ENCODE measurements at places on chromosomes 12 and 14.

DNA sequence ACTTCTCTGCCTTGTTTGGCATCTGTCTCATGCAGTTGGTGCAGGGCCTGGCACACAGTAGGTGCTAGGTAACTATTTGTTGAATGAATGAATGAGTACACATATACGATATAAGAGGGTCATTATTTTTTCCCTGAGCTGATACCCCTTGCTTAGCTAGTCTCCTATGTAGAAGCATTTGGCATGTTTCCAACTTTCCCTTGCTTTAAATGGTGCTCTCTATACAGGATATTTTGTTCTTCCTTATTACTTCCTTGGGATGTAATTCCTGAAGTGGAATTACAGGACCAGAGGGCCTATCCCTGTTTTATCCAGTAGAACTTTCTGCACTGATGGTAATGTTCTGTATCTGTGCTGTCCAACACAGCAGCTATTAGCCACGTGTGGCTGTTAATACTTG is 250.1 kb upstream of the PWP1 start:
- DNase-seq = no peak

DNA sequence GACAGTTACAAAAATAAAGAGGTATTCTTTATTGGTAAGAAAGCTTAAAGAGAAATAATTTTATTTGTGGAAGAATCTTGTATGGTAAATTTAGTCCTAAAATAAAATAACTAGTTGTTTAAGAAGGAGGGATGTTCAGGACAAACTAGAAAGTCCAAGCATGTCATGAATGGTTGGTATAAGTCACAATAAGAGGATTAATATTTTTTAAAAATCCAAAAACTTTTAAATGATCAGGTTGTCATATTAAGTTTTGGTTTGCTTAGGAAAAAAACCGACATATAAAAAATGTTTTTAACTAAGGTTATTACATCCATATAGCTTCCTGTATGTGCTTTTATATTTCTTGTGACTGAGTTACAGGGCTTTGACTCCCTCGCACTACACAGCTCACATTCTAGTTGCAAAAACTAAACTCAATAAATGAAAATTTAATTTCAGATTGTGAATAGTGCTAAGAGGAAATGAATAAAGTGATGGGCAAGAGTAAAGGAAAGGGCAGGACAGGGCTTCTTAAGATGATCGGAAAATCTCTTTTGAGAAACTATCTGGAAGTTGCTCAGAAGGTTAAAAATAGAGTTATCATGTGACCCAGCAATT is 80.7 kb upstream of the METAP2 start:
- no peak for DNase-seq

- no peak for DNase-seq
Measured at GRCh38 chr12:110639336-110640141, 25.6 kb downstream of the TCTN1 start.

GRCh38 chr12:89245090-89245489 is 107.2 kb downstream of the DUSP6 start:
- DNase-seq = no peak

GRCh38 chr12:101740980-101741379 is 1.7 kb upstream of the SYCP3 start:
- DNase-seq = no peak

- no peak for DNase-seq
Measured at GRCh38 chr12:107442326-107442987, 243.1 kb upstream of the PWP1 start.

DNA sequence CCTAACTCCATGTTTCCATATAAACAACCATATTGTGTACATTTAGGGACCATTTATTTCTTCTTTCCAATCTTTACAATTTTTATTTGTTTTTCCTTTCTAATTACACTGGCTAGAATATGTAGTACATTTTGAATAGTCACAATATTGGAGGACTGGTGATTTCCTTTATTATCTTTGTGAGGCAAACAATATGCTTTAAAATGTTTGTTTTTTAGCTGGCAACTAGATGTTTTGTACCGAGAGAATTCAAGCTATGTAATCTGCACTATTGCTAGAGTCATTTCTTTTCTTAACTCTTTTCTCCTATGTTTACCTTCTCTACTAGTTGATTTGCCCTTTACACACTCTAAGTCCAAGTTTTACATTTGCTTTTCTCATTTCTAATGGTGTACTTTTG is 13.3 kb upstream of the NTN4 start:
- DNase-seq = no peak

GRCh38 chr12:54680374-54680773 is 32.2 kb upstream of the DCD start:
- peak; percentile 4 for DNase-seq

DNA sequence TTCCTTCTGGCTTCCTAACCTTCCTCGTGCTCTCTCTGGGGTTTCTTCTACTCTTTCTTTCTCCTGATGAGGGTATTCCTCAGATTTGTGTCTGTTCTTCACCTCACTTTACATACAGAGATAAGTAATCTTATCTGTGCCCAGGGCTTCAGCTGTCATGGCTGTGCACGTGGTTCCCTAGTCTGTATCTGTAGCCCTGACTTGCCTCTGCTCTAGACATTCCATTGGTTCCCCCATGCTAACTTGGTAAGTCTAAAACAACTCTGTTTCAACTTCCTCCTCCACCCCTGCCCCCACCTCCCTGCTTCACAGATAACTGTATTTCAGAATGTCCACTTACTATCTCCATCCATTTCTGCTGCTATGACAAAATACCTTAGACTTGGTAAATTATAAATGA is 10.8 kb downstream of the DIP2B start:
- no peak for DNase-seq

- DNase-seq = peak; percentile 43
Measured at GRCh38 chr12:100668945-100669536, 95.6 kb downstream of the GAS2L3 start.

DNA sequence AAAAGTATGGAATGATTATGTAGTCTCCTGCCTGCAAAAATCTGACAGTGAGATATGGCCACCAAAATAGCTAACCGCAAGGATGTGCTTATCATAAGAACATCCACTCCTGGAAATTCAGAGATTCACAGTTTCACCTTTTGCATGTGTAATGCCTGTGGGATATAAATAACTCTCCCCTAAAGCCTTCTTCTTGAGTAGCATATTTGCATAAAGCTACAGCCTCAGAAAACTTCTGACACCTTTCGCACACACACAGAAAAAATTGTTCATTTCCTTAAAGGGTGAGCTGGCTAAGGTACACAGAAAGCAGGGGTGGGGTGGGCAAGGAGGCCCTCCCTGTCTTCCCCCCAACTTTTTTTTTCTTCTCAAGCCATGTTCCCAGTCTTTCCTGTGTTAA is 3.1 kb upstream of the IGF1 start:
- no peak for DNase-seq

GRCh38 chr14:91352728-91353692 is 64.6 kb downstream of the CCDC88C start:
- DNase-seq = no peak

DNA sequence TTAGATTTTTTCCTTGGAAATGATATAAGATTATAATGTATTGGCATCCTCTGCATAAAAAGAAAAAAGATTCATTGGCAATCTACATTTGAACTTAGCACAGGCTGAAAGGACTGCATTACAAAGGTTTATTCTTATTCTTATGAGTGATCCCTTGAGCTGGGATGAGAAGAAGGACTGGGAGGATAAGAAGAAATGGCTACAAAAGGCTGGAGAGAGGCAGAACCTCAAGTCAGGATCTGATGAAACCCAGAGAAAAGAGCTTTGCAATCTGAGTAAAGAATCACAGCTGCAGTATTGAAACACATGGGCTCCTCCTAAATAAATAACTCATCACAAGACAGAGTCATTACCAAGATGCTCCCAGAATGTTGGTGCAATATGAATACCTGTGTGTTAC is 1635.4 kb upstream of the FLRT2 start:
- DNase-seq = no peak

- DNase-seq = no peak
Measured at GRCh38 chr12:51036279-51036678, 10.1 kb upstream of the SLC11A2 start.

DNA sequence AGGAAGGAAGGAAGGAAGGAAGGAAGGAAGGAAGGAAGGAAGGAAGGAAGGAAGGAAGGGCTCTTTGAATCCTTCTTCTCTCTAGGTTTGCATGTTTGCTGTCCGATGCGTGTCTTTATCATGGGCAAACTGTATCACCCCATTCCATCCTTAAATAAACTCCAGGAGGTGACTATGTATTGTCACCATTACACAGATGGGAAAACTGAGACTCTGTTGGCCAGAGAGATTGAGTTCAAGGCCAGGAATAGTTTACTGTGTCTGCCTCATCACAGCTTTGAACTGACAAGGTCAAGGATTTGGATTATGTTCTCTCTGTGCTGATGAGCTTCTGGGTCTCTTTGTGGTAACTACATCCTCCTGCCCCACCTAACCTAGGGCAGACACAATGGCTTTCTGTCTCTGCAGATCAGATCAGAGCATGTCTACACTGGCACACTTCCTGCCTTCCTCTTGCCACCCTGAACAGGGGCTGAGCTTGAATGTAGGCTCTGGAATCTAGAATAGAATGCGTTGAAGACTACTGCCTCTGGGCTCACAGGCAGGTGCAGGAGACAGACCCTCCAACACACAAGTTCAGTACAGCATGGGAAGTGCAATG is 78.9 kb upstream of the MAP1LC3B2 start:
- no peak for DNase-seq

GRCh38 chr14:64465191-64465822 is at the start of gene AKAP5:
AKAP5 (plus strand) TSS chr14:64465499; CDS start chr14:64468395, 2,896 bp downstream.
- peak; percentile 16 for DNase-seq

- no peak for DNase-seq
Measured at GRCh38 chr14:40850191-40850590, 756.5 kb upstream of the LRFN5 start.

DNA sequence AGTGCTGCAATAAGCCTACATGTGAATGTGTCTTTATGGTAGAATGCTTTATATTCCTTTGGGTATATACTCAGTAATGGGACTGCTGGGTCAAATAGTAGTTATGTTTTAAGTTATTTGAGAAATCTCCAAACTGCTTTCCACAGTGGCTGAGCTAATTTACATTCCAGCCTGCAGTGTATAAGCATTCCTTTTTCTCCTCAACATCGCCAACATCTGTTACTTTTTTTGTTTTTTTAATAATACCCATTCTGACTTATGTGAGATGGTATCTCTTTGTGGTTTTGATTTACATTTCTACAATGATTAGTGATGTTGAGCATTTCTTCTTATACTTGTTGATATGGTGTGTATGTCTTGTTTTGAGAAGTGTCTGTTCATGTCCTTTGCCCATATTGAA is 1186.2 kb downstream of the BCL11B start:
- DNase-seq = no peak

GRCh38 chr12:62909340-62909739 is 25.6 kb downstream of the PPM1H start:
- no peak for DNase-seq

DNA sequence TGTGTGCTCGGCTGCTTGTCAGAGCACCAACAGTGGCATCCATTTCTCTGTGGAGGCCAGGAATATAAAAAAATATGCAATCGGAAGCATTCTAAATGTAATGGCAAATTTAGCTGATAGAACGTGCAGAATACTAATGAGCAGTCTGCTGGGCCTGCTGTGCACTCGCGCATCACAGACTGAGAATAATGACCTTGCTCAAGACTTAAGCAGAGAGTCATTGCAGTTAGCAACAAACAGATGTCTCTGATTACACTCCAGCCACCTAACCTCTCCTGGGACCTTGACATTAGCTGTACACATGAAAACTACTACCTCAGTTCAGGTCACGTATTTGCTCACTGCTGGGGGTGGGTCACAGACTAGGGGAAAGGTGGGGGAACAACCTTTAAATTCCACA is 269.2 kb upstream of the DAAM1 start:
- DNase-seq = no peak

GRCh38 chr12:124537525-124538193 is 29.8 kb downstream of the NCOR2 start:
- no peak for DNase-seq

GRCh38 chr12:90512518-90512917 is 442.5 kb downstream of the CCER1 start:
- no peak for DNase-seq

GRCh38 chr14:35818346-35819115 is 7.6 kb upstream of the BRMS1L start:
- no peak for DNase-seq

DNA sequence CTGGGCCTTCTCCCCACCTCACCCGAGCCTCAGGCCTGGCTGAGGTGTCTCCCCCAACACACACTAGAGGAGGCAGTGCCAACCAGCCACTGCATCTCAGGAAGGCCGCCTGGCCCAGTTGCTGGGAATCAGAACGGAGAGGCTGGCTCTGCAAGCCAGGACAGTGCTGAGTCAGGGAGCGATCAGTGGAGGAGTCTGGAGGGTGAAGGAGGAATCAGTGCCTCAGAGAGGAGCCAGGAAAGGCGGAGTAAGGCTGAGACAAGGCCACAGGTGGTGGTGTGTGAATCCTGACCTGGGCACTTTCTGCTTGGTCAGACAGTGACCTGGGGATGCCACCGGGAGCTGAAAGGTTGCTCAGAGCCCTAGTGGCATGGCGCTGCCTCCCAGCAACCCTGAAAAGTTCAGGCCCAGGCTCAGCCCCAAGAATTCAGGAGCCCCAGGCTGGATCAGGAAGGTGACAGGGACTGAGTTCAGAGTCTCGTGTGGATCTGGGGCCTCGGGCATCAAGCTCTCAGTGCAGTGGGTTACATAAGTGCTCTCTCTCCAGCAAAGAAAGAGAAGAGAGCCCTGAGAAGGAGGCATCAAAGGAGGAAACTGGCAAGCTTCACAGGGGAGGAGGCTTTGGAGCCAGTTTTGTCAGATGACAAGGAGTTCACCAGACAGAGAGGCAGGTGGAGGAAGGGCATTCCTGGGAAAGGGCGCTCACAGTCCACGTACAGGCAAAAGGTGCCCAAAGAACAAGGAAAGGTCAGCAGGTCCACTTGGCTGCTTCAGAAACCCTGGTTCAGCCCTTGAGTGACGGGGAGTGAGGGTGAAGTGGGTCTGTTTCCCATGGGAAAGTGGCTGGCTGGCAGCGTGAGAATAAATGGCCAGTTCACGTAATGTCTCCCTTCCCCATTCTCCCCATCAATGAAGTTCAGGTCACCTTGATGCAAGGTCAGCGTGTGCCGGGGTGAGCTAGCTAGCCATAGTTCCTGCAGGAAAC is 87.8 kb downstream of the ZFP36L1 start:
- DNase-seq = no peak

All from stimulated activated CD4-positive, alpha-beta T cell treated with anti-CD3 and anti-CD28 coated beads, Interleukin-12 subunit alpha, Interleukin-12 subunit beta, amount 100 ng/mL, for 48 hours (primary cell).